ENCODE measurements at places on chromosomes 12 and 14.

DNA sequence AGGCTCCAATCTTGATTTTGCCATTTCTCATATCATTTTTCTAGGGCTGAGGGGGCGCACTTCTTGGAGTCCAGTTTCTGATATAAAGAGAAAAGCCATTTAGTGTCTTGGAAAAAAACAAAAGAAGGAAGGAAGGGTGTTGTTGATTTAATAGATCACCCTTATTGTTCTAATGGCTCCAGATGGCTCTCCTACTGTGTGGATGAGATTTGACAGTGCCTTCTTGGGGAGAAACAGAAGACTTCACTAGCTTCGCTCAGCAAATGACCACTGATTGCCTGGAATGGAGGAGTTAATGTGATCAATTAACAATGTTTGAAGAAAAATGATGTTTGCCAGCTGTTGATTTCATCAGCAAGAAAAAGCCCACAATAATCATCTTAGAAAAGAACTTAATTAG is 216.2 kb downstream of the APAF1 start:
- DNase-seq: no peak

DNA sequence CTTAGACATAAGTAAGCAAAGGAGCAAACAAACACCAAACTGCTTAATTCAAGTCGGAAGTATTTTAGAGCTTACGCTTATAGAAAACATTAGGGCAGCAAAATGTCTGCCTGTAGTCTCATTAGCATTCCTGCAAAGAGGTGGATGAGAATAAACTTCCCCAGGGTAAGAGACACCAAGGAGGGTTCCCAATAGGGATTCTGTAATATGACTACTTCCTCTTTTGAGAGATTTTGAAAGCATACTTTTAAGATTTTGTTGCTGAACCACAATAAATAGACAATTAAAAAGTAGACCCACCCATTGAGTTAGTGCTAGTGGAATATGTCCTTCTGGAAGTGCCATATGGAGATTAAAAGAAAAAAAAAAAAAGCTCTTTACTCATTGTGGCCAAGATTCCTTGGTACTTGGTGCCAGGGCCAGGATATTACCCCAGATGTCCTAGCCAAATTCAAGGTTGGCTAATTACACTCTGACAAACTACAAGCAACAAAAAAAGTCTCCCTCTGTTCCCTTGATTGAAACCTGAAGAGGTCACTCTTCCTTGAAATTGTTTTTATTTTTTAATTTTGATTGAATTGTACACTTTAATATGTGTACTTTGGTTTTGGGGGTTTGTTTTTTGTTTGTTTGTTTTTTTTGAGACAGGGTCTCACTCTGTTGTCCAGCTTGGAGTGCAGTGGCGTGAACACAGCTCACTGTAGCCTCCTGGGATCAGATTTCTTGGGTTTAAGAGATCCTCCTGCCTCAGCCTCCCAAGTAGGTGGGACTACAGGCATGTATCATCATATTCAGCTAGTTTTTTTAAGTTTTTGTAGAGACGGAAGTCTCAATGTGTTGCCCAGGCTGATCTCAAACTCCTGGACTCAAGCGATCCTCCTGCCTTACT is 8.7 kb downstream of the CLIP1 start:
- no peak for DNase-seq

GRCh38 chr14:97402279-97402678 is 605.1 kb downstream of the VRK1 start:
- no peak for DNase-seq

DNA sequence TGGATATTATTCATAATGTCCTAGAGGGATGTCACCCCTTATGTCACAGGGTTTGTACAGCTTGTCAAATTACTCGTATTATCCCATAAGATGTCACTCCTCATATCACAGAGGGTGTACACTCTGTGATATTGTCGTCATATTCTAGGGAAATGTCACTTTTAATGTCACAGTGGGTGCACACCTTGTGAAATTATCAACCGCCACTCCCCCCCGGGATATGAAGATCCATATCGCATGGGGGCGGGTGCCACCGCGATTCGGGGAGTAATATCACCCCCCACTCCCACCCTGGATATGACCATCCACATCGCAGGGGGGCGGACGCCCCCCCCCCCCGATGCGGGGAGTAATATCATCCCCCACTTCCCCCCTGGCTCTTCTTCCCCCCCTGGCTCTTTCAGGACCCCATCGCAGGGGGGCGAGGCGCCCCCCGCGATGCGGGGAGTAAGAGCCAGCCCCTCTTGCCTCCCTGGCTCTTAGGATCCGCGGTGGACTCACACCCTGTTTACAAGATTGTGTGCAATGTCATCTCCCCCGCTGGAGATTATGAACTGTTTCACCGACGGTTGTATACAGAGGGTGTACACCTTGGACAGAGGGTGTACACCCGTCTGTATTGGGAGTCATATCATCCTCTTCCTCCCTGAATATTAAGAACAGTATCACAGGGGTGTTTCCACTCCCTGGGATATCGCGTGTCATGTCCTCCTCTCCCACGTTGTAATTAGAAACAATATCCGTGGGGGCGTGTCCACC is 92.8 kb downstream of the FRMD6 start:
- no peak for DNase-seq

DNA sequence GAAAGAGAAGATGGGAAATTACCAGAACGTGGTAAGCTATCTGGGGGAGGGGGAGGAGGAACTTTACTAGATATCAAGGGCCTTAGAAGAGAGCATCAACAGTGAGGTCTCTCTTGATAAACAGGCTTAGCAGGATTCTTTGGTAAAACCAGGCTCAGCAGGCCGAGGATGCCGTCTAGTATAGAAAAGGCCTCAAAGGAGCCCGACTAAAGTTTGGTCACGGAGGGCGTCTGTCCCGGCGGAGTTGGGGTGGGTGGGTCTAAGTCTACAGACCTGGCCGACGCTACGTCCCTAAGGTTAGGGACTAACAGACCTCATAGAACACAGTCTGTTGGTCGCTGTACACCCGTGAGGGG is 538 bp upstream of the TIGAR start:
- DNase-seq: no peak

DNA sequence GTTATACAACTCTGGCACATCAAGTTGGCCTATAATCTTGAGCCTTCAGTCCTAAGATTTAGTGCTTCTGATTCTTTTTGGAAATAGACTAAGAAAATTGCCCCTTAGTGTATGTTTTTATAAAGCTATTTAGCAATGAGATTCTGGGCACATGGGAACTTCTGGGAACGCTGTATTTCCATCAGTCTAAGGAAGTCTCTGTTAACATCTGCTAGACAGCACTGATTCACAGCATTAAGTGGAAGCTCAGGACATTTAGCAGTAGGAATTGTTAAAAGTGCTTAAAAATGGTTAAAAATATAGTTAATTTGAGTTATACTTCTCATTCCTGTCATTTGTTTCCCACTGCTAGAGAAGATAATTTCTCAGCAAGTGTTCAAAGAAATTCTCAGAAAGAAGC is 579.1 kb downstream of the SLC16A7 start:
- no peak for DNase-seq

- DNase-seq: no peak
These were observed 106.1 kb downstream of the SLC15A5 start for GRCh38 chr12:16171348-16171747.

GRCh38 chr12:109833307-109834189 is at the start of gene TRPV4:
Gene TRPV4 (minus strand): TSS chr12:109833398. CDS start chr12:109814796, 18,602 bp downstream.
- DNase-seq: no peak

- DNase-seq: no peak
These were observed 10.8 kb downstream of the TAOK3 start for GRCh38 chr12:118361889-118362288.

DNA sequence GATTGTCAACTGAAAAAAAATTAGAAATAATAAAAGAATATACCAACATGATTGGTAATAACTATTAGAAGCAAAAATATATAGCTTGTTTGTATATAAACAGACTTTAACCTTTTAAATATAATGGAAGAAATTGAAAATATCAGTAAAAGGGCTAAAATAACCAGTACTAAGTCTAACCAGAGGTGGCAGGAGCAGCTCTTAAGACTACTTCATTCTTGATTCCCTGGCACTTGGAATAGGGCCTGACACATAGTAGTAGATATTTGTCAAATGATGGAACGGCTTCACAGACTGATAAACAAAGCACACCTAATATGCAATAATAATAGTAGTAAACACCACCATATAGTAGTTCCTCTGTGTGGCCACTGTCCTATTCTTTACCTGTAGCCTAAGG is 9.4 kb downstream of the TMEM63C start:
- DNase-seq: no peak

Measured in OCI-LY7 (cell line).